ENCODE measurements at places on chromosomes 4 and X. TPM values are rescaled to one million over a fixed set of nuclear protein-coding genes. Genes with fewer than 3 reads are reported as not detected.

DNA sequence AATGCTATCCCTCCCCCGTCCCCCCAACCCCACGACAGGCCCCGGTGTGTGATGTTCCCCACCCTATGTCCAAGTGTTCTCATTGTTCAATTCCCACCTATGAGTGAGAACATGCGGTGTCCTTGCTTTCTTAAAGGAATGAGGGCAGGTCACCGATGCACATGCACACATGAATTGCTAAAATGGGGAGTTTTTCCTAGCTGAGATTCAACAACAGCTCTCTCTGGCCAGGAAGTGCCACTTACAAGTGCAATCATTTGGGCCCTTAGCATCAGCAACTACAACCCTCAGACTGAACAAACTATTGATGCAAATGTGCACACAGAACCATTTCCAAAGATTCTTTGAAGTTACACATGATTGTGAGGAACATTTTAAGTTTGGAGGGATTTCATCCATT is 95.7 kb upstream of the IQCM start:
- DNase-seq = no peak

- no peak for DNase-seq
Observed at GRCh38 chrX:37666516-37666915, 19.1 kb upstream of the XK start.

- no peak for DNase-seq
Observed at GRCh38 chr4:38665551-38666411, 1.8 kb downstream of the KLF3 start.

DNA sequence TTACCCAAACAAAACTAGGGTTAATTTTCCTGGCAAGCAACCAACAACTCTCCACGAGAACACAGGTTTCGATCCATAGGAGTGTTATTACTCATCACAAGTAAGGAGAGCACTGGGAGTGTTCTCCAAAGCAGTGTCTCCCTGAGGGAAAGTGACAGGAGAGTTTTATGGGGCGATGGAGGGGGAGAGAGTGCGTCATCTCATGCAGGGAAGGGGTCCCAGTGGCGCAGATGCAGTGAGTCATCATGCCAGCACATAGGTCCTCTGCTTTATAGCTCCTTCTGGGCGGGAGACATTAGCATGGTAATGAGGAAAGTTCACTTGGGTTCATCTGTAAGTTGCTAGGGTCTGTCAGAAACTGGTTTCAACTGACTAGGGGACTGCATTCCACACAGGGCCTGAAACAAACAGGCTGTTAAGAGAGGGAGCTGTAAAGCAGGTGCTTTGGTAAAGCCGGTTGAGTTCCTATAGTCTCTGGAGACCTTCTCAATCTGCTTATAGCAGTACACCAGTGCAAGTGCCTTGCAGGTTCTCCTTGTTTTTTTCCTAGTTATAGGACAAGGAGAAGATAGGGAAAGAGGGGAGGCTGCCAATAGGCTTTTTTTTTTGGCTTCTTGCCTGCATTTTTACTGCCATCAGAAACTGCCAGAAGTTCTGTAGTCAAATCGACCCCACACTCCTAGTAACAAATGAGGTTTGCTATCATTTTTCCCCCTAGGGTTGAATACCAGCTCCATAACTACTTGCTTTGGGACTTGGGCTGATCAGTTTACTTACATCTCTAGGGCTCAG is 12.8 kb upstream of the BOD1L1 start:
- DNase-seq = no peak

DNA sequence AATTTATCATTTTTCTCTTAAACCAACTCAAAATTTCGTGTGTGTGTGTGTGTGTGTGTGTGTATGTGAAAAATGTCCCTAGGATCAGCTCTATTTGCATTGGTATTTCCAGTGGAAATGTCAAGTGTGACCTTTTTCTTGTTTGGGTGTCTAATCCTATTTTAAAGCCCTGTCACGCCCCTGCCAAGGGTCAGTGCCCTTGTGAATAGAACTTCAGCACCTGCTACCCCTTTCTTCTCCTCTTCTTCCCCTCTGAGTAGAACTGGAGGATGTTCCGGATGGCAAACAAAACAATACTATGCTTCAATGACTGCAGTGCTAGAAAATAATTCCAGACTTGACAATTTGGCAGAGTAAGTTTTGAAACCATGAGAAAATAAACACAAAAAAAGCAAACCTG is 67.3 kb downstream of the SPRY1 start:
- DNase-seq = no peak

The NLGN4X gene
- 0.12 TPM for total RNA-seq
